CD4-positive, alpha-beta T cell treated with Interleukin-6 for 4 hours (primary cell): ENCODE measurements at places on chromosomes 4 and X.

- no peak for DNase-seq
These were observed 37.8 kb upstream of the PRPS2 start for GRCh38 chrX:12753366-12753765.

DNA sequence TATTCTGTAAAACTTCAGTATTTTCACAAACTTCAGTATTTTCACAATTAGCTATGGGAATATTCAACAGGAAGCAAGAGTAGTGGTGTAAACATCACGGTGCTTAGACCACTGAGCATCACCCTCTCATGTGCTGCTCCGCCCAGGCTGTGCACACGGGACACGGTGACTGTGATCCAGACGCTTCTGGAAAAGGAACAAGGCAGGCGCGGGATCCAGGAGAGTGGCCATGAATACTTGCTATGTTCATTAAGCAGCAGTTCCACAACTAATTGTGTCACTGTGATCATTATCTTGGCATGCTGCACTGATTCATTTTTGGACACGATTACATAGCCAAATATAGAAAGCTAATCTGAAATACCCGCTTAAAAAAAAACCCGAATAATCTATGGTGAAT is 19.6 kb upstream of the FAT1 start:
- DNase-seq = no peak

DNA sequence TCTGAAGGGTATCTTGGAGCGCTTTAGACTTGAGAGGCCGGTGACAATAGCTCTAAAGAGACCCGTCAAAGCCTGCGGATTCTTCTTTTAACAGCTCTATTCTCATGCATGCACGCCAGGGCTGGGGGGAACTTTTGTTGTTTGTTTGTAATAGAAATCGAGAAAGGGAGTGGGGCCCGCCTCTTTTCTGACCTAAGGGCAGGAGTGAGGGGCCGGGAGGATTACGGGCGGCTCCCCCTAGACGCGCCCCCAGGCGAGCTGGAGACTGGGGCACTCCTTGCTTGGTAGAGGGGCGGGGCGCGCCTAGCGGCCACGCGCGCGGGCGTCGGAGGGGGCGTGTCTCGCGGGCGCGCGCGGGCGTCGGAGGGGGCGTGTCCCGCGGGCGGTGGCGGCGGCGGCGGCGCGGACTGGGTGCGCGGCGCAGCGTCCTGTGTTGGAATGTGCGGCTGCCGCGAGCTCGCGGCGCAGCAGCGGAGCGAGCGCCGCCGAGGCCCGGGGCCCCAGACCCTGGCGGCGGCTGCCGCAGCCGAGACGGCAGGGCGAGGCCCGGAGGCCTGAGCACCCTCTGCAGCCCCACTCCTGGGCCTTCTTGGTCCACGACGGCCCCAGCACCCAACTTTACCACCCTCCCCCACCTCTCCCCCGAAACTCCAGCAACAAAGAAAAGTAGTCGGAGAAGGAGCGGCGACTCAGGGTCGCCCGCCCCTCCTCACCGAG is at the start of gene REST:
REST (plus strand) TSS at position 412 of the 717 bp plus-strand sequence. CDS start 2,739 bp downstream, outside the sequence.
- DNase-seq = peak; percentile 85

GRCh38 chr4:183967266-183967665 is 62.2 kb downstream of the STOX2 start:
- DNase-seq = no peak

GRCh38 chr4:55259294-55259693 is 86.7 kb upstream of the SRD5A3 start:
- no peak for DNase-seq

DNA sequence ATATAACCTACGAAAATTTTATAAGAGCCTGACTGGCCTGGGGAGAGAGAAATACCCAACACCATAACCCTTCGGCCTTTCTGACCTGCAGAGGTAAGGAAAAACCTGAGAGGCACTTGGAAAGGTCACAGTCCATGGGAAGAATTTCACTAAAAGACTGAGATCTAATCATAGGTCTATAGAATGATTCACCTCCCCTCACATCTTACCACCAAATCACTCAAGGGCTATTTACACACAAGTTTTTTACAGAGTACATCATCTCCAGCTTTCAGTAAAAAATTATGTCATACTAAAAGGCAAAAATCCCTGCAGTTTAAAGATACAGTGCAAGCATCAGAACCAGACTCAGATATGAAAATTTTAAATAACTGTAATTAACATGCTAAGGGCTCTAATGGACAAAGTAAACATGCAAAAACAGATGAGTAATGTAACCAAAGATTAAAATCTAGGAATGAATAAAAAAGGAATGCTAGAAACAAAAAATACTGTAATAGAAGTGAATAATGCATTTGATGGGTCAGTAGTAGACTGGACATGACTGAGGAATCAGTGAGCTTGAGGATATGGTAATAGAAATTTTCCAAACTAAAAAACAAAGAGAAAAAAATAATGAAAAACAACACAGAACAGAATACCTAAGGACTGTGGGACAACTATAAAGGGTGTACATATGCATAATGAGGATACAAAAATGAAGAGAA is 32.1 kb upstream of the SLC16A2 start:
- no peak for DNase-seq

- DNase-seq = no peak
These were observed 101.9 kb upstream of the SCOC start for GRCh38 chr4:140271553-140271952.

- no peak for DNase-seq
These were observed 377.1 kb upstream of the HS3ST1 start for GRCh38 chr4:11805842-11806241.

DNA sequence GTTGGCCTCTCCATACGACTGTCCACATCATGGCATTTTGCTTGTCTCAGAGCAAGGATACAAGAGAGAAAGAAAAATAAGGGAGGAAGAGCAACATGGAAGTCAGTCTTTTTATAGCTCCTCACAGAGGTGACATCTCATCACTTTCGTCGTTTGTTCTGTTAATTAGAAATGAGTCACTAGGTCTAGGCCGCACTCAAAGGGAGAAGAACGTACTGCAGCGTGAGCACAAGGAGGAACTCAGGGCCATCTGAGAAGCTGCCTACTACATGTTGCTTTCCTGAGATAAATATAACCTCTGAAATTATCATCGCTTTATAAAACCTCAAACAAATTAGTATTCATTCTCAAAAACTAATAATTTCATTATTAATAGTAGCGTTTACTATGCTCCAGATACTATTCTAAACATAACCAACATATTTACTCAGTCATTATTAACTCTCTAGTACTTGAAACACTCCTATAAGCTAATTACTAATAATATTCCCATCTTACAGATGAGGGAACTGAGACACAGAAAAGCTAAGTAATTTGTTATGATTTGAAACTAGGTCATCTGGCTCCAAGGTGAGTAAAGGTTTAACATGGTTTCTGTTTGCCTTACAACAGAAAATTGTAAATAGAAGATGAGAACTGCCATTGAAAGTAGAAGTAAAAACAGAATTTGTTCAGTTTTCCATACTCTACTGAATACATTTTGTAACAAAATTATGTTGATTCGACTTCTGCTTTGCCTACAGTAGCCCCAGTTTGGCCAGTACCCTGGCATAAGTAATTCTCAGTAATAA is 213.2 kb upstream of the UGT8 start:
- no peak for DNase-seq

DNA sequence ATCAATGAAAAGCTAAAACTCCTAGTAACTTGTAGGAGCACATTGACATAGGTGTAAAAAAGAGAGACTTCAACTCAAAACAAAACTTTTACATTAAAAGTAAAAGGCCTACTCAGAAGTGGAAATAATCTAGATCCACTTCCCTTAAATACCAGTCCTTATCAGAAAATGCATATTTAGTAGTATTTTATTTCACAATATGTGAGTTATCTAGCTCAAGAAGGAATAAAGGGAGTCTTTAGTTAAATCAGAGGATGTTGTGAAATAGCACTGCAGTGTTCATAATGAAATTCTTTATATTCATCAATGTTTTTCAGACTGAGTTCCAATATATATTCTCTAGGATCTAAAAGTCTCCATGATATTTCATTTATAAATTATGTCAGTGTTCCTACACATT is 715.0 kb downstream of the GRID2 start:
- DNase-seq = no peak
